ENCODE measurements at places on chromosomes 16 and 17.

DNA sequence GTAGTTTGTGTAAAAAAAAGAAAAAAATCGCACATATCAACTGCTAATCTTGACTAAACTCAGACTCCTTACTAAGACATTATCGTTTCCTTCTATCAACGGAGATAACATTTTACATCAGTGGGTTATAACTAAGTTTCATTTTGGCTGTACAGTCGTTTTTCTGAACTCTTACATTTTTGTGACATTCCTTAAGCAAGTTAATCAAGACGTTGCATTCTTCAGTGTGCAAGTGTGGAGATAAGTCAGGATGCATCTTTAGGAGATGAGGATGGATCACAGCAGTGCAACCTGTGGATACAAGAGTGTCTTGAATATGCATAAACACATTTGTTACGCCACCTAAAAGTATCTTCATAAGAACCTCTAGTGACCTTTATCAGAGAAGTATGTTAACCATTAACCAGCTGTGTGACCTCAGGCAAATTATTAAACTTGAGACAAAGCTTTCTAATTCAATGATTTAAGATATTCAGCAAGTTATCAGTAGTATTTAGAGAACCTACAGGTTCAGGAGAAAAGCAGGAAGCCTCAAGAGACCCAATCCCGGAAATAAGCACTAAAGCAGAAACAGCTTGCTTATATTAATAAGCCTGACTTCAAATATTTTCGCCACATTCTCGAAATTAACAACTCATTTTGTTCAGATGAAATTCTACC, 9.4 kb downstream of the CMC2 start:
- DNase-seq, result no peak

DNA sequence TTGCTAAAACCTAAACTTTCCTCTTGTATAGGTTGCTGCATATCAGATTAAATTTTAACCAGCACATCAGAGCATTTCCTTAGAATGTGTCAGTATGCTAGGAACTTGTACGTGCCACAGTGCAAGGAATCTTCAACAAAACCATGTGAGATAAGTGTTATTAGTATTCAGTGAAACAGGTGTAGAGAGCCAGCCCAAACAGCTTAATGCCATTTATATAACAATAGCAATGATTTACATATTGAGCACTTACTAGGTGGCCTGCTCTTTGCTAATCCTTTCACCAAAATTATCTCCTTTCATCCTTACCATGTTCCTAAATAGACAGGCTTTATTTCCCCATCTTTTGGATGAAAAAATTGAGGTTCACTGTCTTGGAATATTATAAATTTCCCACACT, 485.7 kb downstream of the HS3ST4 start:
- DNase-seq, result no peak

GRCh38 chr17:43661699-43662412, at the start of gene MEOX1:
Gene MEOX1 (minus strand): TSS chr17:43661922. CDS start chr17:43661534, 388 bp downstream.
- DNase-seq, result no peak

DNA sequence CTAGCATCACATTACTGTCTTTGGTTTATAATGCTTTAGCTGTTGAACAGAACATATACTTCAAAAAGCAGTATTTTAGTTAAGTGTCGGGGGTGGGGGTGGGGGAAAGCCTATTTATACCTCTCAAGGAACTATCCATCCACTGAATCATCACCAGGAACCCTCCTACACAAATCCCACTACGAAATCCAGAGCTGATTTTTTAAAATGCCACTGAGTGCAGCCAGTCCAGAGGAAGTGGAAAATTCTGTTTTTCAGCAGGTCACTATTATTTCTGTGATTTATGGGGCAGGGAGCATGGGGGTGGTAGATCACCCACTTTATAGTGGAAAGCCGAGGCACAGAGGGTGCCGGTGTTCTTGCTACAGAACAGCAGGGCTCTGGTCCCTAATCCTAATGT, 284.1 kb downstream of the SOX9 start:
- DNase-seq, result no peak
